CD4-positive, alpha-beta T cell treated with Interleukin-4 for 1 hour (primary cell): ENCODE measurements at places on chromosomes 5 and 9.

GRCh38 chr5:35861718-35862117 lies 5.0 kb downstream of the IL7R start:
- DNase-seq = no peak

GRCh38 chr9:36867241-36867640 lies 166.8 kb downstream of the PAX5 start:
- DNase-seq = no peak

DNA sequence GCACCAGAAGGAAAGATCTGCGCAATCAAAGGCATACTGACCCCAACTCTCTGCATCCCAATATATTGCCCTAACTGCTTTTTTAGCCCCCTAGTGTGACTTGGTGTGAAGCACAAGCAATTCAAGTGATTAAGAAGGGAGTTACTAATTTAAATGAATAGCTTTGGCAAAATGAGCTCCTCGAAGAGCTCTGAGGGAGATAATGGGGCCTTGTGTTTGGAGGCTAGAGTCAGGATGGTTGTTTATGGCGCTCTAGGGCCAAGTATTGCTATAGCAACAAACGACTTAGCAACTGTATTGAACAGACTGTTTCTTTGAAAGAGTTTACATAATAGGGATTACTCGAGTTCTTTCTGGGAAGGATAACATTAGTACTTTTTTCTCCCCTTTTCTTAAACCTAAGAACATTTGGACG lies 11.5 kb upstream of the C5orf58 start:
- no peak for DNase-seq

DNA sequence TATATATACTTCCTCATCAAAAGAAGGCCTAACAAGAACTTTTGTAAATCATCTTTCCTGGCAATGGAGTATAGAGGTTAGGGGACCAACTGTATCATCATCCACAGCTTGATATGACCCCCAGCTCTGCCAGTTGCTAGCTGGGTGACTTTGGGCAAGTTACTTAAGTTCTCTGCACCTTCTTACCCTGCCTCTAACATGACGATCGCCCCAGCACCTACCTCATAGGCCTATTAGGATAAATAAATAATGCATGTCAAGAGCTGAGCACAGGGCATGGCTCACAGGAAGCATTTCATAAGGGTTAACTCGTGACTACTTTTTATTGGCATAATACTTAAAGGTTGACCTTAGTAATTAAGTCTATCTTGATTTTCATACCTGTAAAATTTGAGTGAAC lies 29.4 kb upstream of the FGF1 start:
- no peak for DNase-seq

GRCh38 chr9:131650254-131650653 lies 89.6 kb downstream of the RAPGEF1 start:
- peak; percentile 66 for DNase-seq

DNA sequence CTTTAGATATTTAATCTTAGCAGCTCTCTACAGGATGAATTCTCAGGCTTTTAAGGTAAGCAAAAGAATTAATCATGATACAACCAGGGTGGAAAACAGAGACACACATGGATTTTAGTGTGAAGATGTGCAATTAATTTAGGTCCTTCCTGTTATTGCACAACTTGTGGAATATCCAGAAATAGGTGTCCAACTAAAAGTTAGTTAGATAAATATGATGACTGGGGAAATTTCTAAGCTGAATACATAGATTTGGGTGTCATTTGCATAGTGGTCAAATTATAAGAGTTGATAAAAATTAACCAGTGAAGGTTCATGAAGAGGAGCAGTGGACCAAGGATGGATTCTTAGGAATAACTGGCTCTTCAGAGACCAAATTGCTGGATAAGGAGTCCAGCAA lies 266.1 kb downstream of the PRR16 start:
- DNase-seq = no peak

GRCh38 chr5:1744393-1745122 lies 55.1 kb downstream of the MRPL36 start:
- DNase-seq = no peak

DNA sequence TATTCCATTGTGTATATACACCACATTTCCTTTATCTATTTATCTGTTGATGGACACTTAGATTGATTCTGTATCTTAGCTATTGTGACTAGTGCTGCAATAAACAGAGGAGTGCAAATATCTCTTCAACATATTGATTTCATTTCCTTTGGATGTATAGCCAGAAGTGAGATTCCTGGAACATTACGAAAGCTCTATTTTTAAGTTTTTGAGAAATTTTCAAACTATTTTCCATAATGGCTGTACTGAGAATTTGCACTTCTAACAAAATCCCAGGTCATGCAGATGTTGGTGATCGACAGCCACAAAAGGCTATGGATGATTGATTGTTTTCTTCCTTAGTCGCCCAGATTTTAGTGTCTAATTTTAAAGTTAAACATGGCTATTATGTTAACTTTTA lies 132.7 kb upstream of the MTAP start:
- no peak for DNase-seq

DNA sequence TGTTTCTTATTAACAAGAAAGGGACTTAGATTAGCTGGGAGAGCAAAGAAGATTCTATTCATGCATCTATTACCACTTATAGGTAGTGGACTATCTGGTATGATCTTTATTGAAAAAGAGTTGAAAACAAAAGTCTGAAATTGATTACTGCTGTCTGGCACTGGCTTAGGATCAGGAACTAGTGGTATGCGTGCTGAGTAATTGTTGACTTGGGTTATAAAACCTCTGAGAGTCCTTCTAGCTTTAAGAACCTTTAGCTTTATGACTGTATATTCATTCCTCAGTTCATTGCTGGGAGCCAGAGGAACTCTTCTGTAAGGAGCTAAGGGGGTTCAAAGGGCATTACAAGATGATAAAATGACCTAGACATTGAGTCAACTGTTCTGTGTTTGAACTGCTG lies 7.6 kb downstream of the SLC1A1 start:
- no peak for DNase-seq

DNA sequence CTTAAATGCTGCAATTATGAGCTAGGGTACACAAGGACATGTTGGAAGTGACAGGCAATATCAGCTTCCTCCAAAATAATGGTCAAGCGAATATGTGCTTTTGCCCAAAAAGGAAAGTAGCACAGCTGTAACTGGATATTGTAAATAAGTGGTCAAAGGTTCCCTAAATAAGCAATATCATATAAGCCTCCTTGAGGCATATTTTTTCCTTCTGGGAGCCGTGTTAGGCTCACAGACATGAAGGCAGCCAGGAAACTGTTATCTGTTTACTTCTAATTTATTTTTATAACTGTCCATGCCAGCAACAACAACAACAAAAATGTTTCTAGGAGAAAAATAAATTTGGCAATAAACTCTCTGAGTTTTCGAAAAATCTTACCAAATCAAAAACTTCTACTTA lies 648.3 kb downstream of the PDE4D start:
- DNase-seq = no peak

- DNase-seq = no peak
Measured at GRCh38 chr5:133252133-133252480, 200.3 kb downstream of the HSPA4 start.

- no peak for DNase-seq
Measured at GRCh38 chr9:121693388-121693670, 41.9 kb downstream of the DAB2IP start.

DNA sequence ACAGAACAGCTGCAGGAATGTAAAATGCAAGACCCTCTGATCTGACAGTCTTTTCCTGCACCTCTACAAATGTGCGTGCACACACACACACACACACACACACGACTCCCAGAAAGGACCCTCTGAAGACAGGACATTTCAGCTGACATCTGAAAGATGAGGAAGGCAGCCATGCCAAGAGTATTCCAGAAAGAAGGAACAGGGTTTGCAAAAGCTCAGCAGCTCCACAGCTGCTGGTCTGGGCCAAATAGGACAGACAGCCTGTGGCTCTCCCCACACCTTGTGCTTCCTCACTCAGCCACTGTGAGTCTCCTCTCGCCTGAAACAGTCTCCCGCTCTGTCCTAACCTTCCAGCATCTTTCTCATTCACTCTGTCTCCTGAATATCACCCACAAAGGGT lies 189.0 kb downstream of the PALM2AKAP2 start:
- no peak for DNase-seq

DNA sequence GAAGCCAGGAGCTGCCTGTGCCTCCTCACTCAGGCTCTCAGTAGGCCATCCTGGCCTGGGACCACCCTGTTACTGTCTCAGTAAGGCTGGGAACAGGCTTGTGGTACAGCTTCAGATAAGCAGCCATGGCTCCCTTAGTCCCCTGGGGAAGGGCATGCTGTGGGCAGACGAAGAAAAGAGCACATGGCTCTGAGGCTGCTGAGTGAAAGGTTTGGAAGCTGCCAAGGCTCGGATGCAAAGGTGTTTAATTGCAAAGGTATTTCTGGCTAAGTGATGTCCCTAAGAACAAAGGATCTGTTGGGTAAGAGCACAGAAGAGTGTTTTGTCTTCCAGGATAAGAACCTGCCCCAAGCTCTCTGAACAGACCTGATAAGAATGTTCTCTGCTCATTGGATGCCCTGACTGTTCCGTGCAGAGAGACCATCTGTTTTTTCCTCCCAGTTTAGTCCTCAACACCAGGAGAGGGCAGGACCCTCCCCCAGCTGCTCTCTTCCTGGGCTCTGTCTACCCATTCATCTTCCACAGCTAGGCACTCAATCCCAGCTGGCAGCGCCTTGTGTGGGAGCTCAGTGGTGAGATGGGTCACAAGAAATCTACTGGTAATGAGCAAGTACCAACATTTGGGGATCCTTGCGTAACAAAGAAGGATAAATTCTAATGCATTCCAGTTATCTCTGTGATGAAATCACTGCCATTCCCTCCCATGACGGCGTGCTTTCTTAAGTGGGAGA lies 17.7 kb downstream of the ANGPTL2 start:
- no peak for DNase-seq

- no peak for DNase-seq
Measured at GRCh38 chr5:152193391-152194107, 211.5 kb downstream of the NMUR2 start.

DNA sequence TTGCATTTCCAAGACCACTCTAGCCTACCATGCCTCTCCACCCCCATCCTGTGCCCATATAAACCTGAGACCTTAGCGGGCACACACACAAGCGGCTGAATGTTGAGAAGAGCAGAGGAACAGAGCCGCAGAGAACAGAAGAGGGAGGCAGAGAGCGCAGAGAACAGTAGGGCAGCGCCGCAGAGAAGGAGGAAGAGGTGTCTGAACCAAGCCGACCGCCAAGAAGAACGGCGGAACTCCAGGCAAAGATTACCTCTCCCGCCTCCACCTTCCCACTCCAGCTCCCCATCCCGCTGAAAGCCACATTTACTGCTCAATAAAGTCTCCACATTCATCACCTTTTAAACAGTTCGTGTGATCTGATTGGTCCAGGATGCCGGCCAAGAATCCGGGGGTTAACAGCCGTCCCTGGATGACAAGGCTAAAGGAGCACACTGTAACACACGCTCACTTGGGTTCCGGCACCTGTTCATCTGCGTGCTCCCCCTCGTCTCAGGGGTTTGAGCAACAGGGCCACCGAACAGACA lies 33.2 kb downstream of the GRIN3A start:
- DNase-seq = peak; percentile 29

- DNase-seq = no peak
Measured at GRCh38 chr9:7210854-7211637, 453.3 kb downstream of the KDM4C start.

DNA sequence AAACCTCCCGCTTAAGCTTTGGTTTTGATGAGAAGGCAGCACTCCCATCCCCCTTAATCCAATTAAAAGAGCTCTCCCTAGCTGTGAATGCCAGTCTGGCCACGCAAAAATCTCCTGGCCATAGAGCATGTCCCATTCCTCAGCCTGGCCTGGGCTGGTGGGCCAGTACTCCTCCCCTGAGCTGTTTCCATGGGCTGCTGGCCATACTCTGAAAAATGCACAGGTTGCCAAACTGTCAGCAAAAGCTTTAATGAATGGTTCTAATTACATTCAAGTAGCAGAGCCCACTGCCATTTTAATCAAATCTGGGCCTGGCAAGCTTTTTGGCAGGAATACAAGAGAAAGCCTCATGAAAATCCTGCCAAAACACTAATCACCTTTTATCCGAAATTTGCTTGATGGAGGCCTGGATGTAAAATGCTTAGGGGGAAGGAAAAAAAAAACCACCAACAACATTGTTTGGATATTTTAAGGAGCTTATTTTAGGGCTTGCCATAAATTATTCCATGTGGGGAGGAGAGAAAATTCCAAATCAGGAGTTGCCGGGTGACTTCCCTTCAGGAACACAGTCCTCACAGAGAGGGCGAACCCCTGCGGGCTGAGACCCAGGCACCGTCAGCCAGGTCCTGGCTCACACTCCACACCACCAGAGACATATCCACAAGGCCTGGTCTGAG lies 243.3 kb downstream of the SEC61B start:
- DNase-seq = no peak

DNA sequence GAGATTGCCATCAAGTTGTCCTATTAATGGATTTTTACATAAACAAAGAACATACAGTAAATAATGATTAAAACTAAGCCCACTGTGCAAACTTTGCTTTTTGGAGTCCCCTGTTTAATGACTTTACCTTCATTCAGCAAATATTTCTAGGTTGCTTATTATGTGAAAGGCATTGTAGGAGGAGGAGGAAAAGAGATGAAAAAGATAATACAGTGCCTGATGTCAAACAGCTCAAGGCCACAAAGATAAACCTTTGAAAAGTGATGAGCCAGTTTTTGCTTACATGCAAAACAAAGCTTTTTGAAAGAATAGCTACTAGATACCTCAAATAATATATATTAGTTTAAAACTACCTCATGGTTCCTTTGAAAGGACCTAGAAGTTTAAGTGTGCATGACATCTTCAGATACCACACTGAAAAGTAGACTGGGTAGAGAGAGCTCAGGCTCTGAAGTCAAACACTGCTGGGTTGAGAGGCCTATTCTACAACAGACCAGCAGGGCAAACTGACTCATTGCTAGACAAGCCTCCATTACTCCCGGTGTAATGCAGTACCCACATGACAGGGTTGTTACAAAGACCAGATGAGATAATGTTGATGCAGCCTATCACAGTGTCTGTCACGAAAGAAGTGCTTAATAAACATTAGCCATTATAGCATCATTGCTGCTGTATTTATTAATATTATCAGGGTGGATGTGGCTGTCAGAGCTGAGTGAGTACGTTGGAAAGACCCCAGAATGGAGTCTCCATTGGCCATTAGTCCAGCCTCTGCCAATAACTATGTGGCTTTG lies 11.8 kb downstream of the DEPDC1B start:
- peak; percentile 13 for DNase-seq

GRCh38 chr5:172151661-172152210 lies 36.3 kb downstream of the STK10 start:
- no peak for DNase-seq

GRCh38 chr9:127603226-127603625 lies 8.9 kb upstream of the STXBP1 start:
- DNase-seq = no peak

GRCh38 chr5:150246429-150246828 lies 43.1 kb downstream of the CAMK2A start:
- DNase-seq = no peak

- DNase-seq = no peak
Measured at GRCh38 chr9:120438111-120438510, 141.9 kb downstream of the CDK5RAP2 start.

- DNase-seq = no peak
Measured at GRCh38 chr5:1907616-1908015, 24.9 kb upstream of the IRX4 start.

- no peak for DNase-seq
Measured at GRCh38 chr5:55101556-55102276, 730 bp upstream of the GZMA start.
